ENCODE measurements at places on chromosomes 4 and X. TPM values are rescaled to one million over a fixed set of nuclear protein-coding genes. Genes with fewer than 3 reads are reported as not detected.

ETDA gene
- not detected for total RNA-seq

PRIMPOL gene
- 15.6 TPM for total RNA-seq

APBB2 gene
- 89.0 TPM for total RNA-seq

CSAG1 gene
- not detected for total RNA-seq

CXCL11 gene
- not detected for total RNA-seq

HTT-AS gene
- total RNA-seq: not detected

DNA sequence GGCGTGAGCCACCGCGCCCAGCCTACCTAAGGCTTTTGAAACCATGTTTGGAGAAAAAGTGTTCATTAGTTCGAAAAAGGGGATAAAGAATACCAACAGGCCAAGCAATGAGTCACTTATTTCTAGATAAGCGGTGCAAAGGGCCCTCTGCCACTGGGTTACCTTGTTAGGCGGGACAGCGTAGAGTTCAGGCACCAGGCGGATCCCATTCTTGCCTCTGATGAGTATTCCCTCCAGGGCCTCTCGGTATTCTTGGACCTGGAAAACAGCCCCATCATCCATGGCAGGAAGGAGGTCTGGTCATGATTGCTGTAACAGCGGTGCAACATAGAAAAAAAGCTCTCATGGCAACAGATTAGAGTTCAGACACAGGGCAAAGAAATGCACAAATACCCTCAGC, 48.0 kb downstream of the PHKA2 start:
- no peak for DNase-seq
- H3K27ac ChIP-seq: no peak overlapping the region
- H3K27me3 ChIP-seq: no peaks in the 10 kb centered on the region
- H3K4me1 ChIP-seq: no peaks in the 10 kb centered on the region
- H3K36me3 ChIP-seq: no peaks in the 10 kb centered on the region
- H3K4me3 ChIP-seq: no peak overlapping the region

GRCh38 chr4:24794480-24794879, 893 bp upstream of the SOD3 start:
- peaks cover 18% of the 10 kb centered on the region for H3K4me1 ChIP-seq
- no peaks in the 10 kb centered on the region for H3K27me3 ChIP-seq
- H3K27ac ChIP-seq: peak overlapping the region; percentile 83
- DNase-seq: peak; percentile 77

- H3K27me3 ChIP-seq: no peaks in the 10 kb centered on the region
- no peak overlapping the region for H3K4me3 ChIP-seq
- no peaks in the 10 kb centered on the region for H3K4me1 ChIP-seq
- DNase-seq: peak; percentile 26
Observed at GRCh38 chr4:127843704-127844600, 36.7 kb upstream of the PLK4 start.

DNA sequence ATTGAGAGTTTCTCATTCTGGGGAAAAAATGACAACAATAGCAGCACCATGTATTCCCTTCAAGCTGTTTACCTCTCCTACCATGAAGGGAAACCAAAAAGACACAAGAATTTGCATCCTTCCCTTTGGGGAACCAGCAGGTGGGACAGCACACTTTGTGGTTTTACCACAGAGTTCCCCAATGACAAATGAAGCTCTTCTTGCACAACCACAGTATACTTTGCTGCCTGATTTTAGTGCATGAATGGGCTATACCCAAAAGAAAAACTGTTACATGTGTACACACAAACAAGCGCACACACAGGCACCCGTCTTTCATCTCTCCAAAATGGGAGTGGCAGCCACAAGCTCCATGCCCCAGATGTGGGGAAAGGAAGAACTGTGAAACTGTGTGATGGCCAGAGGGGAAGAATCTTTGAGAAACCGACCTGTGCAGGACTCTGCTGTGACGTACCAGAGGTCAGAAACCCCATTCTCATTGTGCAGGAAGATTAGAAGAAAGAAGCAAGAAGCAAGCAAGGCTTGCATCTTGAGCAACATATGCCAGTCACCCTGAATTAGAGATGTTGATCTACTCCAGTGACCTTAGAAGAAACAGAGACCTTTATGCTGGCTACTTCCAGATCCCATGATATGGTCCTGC, 2.7 kb upstream of the MAML3 start:
- H3K4me1 ChIP-seq: peaks cover 10% of the 10 kb centered on the region
- H3K27ac ChIP-seq: no peak overlapping the region
- H3K27me3 ChIP-seq: no peaks in the 10 kb centered on the region
- peak; percentile 21 for DNase-seq

- H3K4me1 ChIP-seq: no peaks in the 10 kb centered on the region
- no peaks in the 10 kb centered on the region for H3K36me3 ChIP-seq
- H3K27ac ChIP-seq: no peak overlapping the region
Observed at GRCh38 chrX:41982953-41983352, 59.6 kb upstream of the CASK start.

DNA sequence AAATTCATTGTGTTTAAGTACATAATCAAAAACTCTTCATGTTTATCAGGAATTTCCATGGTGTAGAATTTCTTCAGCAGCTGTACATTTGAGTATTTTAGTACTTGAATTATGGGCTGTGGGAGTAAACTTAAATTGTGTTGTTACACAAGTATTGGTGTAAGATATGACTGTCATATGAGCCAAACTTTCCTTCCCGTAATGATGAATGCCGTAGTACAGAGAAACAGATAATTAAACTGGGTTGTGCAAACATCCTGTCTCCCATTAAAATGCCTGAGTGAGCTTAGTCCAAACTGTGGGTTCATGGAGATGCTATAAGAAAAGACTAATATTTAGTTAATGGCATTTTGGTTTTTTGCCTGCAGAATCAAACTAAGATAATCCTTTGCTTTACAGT, 159.2 kb downstream of the SLC4A4 start:
- no peaks in the 10 kb centered on the region for H3K27me3 ChIP-seq
- no peak overlapping the region for H3K27ac ChIP-seq
- no peaks in the 10 kb centered on the region for H3K4me1 ChIP-seq
- H3K4me3 ChIP-seq: no peak overlapping the region
- no peaks in the 10 kb centered on the region for H3K36me3 ChIP-seq
- no peak for DNase-seq

- H3K27ac ChIP-seq: no peak overlapping the region
- peak; percentile 89 for DNase-seq
- H3K4me3 ChIP-seq: no peak overlapping the region
- H3K27me3 ChIP-seq: peaks cover 51% of the 10 kb centered on the region
- no peaks in the 10 kb centered on the region for H3K4me1 ChIP-seq
Observed at GRCh38 chr4:822361-823175, 3.4 kb downstream of the CPLX1 start.

DNA sequence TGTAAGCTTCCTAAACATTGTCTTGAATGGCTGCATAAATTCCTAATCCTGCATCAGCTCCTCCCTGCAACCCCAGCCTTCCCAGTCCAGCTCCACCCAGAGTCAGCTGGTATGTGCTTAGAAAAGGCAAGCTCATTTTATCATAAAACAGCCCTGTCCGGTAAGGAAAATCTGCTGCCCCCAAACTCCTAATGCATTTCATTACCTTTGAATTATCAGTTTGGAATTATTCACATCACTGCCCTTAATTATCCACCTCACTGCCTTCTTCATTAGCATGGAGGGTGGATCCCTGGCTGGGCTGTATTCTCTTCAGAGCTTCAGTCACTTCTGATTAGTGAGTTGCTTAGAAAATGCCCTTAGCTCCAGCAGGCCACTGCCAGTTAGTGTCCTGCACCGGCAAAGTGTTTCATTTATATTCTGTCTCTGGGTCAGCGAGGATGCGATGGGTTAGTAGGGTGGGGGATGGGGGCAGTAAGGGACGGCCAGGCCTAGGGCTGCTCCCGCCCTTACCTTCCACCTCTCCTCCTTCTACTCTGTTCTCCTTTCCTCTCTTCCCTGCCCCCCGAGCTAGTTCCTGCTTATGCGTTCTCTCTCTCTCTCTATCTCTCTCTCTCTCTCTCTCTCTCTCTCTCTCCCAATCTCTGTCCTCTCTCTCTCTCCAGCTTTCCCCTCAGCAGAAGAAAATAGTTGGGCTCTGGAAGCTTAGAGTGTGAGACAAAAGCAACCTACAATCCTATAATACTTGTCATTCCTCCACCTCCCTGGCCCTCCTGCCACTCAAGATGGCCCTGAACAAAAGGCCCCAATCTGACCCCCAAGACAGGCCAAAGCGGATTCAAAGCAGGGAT, 174.8 kb upstream of the KLF3 start:
- H3K4me3 ChIP-seq: no peak overlapping the region
- H3K36me3 ChIP-seq: no peaks in the 10 kb centered on the region
- no peaks in the 10 kb centered on the region for H3K27me3 ChIP-seq
- H3K27ac ChIP-seq: no peak overlapping the region
- DNase-seq: no peak

GRCh38 chrX:41516999-41517765, 70.0 kb downstream of the NYX start:
- no peak for DNase-seq
- H3K36me3 ChIP-seq: no peaks in the 10 kb centered on the region
- H3K27me3 ChIP-seq: peaks cover 18% of the 10 kb centered on the region
- no peaks in the 10 kb centered on the region for H3K4me1 ChIP-seq
- H3K4me3 ChIP-seq: no peak overlapping the region
- no peak overlapping the region for H3K27ac ChIP-seq

DNA sequence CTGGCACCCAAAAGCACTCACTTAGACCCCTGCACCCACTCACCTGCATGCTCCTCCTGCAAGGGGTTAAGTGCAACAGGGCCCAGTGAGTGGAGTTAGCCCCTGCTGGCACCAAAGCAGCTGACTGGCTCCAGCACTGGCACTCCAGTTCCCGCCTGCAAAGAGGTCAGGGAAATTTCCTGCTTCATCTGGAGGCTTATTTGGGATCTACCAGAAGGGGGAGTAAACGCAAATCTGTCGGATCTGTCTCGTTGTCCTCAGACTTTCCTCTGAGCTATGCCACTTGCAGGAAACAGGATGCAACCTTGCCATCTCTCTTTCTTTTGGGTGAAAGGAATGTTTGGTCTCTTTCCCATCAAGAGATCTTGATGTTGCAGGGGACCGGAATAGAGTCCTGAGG, 435.6 kb downstream of the PCDH10 start:
- no peaks in the 10 kb centered on the region for H3K36me3 ChIP-seq
- no peak overlapping the region for H3K27ac ChIP-seq
- H3K27me3 ChIP-seq: no peaks in the 10 kb centered on the region
- H3K4me3 ChIP-seq: no peak overlapping the region
- H3K4me1 ChIP-seq: no peaks in the 10 kb centered on the region
- no peak for DNase-seq

- no peaks in the 10 kb centered on the region for H3K27me3 ChIP-seq
- no peaks in the 10 kb centered on the region for H3K36me3 ChIP-seq
- H3K4me3 ChIP-seq: no peak overlapping the region
- peaks cover 3% of the 10 kb centered on the region for H3K4me1 ChIP-seq
- DNase-seq: peak; percentile 87
- H3K27ac ChIP-seq: no peak overlapping the region
Observed at GRCh38 chrX:119512146-119512800, 44.0 kb downstream of the SLC25A5 start.

DNA sequence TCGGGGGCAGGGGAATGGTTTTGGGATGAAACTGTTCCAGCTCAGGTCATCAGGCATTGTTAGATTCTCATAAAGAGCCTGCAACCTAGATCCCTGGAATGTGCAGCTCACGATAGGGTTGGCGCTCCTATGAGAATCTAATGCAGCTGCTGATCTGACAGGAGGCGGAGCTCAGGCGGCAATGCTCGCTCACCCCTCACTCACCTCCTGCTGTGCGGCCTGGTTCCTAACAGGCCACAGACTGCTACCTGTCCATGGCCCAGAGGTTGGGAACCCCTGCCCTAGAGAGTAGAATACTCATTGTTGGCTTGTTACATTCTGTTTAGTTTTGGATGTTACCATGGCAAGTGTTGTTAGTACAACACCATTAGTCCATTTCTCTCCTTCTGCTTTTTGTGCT, 40.8 kb upstream of the STX18 start:
- no peaks in the 10 kb centered on the region for H3K36me3 ChIP-seq
- no peak overlapping the region for H3K4me3 ChIP-seq
- H3K27ac ChIP-seq: no peak overlapping the region
- H3K27me3 ChIP-seq: no peaks in the 10 kb centered on the region

GRCh38 chr4:41216294-41217019, 2.1 kb upstream of the APBB2 start:
- H3K4me3 ChIP-seq: peak overlapping the region; percentile 88
- H3K4me1 ChIP-seq: peaks cover 20% of the 10 kb centered on the region
- peak; percentile 90 for DNase-seq
- no peaks in the 10 kb centered on the region for H3K27me3 ChIP-seq
- peak overlapping the region; percentile 81 for H3K27ac ChIP-seq

GRCh38 chr4:182369211-182369610, 126.0 kb downstream of the TENM3 start:
- DNase-seq: no peak
- no peak overlapping the region for H3K4me3 ChIP-seq
- no peaks in the 10 kb centered on the region for H3K36me3 ChIP-seq
- H3K4me1 ChIP-seq: no peaks in the 10 kb centered on the region

DNA sequence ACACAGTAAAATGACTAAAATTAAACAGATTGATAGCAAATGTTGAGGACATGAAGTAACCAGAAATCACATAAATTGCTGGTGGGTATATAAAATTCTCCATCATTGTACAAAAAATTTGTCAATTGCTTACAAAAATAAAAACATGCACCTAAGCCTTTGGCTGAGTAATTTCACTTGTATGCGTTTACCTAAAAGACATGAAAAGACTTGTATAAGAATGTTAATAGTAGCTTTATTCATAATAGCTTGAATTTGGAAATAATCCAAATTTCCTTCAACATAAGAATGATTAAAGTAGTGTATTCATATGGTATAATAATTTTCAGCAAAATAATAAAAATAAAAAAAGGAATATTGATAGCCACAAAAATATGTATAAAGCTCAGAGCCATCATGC, 37.7 kb downstream of the PDHA2 start:
- H3K4me1 ChIP-seq: no peaks in the 10 kb centered on the region
- no peaks in the 10 kb centered on the region for H3K36me3 ChIP-seq
- H3K4me3 ChIP-seq: no peak overlapping the region
- DNase-seq: no peak
- no peak overlapping the region for H3K27ac ChIP-seq

- no peaks in the 10 kb centered on the region for H3K27me3 ChIP-seq
- no peak overlapping the region for H3K4me3 ChIP-seq
- no peak overlapping the region for H3K27ac ChIP-seq
- H3K36me3 ChIP-seq: no peaks in the 10 kb centered on the region
Observed at GRCh38 chr4:4784379-4784778, 75.1 kb upstream of the MSX1 start.

DNA sequence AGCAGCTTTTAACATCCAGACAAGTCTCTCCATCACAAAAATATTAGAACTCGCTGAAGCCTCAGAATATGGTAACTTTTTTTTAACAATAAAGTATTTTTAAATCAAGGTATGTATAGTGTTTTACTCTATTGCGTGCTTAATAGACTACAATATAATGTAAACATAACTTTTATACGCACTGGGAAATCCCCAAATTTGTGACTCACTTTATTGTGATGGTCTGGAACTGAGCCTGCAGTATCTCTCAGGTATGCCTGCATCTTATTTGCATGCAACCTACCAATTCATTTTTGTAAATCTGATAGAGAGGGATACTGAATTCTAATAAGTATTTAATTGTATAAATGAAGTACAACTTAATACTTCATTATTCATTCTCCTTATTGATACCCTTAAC, 823.5 kb downstream of the ADGRL3 start:
- H3K36me3 ChIP-seq: no peaks in the 10 kb centered on the region
- no peak overlapping the region for H3K4me3 ChIP-seq
- no peaks in the 10 kb centered on the region for H3K27me3 ChIP-seq
- no peak overlapping the region for H3K27ac ChIP-seq

Measured in osteoblast (primary cell).